SK-N-SH (cell line): ENCODE measurements at places on chromosomes 12 and 14. TPM values are rescaled to one million over a fixed set of nuclear protein-coding genes. Genes with fewer than 3 reads are reported as not detected.

Gene LHX5
- polyA plus RNA-seq: not detected in 2 replicates

Gene TPPP2
- polyA plus RNA-seq: not detected in 2 replicates

DNA sequence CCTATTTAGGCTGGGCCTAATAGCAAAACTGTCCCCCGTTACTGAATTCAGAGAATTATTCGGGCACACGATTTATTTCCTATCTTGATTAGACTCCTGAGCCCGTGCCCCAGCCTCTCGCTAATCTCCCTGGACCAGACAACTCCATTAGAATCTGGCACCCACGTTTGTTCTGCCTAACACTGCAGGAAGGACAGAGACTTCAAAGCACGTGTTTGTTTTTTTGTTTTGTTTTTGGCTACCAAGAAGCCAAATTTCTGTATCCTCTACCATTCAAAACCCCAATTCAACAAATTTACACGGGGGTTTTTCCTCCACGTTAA, 4.8 kb downstream of the USP44 start:
- no peak for DNase-seq

Gene PRH2
- polyA plus RNA-seq: not detected in 2 replicates

Gene CHGA
- polyA plus RNA-seq: 5.6 and 11.7 TPM in 2 replicates

DNA sequence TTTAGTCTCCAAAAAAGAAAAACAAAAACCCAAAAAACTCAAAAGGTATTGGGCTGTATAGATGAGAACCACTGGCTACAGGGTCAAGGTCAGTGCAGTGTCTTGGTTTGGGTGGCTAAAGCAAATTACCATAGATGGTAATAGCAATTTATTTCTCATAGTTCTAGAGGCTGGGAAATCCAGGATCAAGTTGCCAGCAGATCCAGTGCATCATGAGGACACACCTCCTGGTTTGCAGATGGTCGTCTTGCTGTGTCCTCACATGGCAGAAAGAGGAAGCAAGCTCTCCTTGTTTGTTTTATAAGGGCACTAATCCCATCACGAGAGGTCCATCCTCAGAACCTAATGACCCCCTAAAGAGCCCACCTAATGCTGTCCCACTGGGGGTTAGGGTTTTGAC, 11.2 kb downstream of the COX14 start:
- DNase-seq: no peak

DNA sequence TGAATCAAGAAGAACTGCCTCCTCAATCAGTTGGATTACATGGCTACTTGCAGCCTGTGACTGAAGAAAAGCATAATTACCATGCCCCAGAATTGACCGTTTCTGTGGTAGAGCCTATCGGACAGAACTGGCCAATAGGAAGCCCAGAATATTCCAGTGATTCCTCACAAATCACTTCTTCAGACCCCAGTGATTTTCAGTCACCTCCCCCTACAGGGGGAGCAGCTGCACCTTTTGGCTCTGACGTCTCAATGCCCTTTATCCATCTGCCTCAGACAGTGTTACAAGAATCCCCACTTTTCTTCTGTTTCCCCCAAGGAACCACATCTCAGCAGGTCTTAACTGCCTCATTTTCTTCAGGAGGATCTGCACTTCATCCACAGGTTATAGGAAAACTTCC, 80.8 kb downstream of the RAD52 start:
- peak; percentile 9 for DNase-seq

Gene FAM181A
- not detected in 2 replicates for polyA plus RNA-seq

DNA sequence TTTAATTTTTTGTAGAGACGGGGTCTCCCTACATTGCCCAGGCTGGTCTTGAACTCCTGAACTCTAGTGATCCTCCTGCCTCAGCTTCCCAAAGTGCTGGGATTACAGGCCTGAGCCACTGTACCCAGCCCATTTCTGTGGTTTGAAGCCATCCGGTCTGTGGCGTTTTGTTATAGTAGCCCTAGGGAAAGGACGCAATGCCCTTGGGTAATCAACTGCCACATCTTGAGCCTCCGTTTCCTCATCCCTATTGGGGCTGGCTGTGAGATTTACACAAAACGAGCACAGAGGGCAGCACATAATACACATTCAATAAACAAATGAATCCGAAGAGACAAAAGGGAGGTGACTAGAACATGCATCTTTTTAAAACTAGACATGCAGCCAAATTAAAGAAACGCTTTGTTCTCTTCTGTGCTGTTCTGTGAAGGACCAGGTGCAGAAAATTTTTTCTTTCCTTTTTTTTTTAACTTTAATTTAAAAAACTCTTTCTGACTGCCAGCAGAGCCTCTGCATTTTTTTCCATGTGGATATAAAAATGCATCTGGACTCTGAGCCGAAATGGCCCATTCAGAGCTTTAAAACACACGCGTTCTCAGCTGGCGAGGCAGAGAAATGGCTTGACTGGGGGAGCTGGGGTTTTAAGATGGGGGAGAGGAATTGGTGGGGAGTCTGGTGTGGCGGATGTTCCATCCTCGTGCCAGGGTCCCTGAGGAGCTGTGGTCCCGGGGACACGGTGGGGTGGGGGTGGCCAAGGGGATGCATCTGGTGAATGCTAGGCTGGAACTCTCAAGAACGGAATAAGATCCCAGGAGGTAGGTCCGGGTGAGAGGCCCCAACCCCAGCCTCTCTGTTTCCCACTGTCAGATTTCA, 119.0 kb downstream of the RBM19 start:
- no peak for DNase-seq

Gene HELB
- polyA plus RNA-seq: 0.38 and 0.54 TPM in 2 replicates

Gene LMNTD1
- polyA plus RNA-seq: 0.20 and 0.32 TPM in 2 replicates

GRCh38 chr12:7806863-7807487, 17.8 kb downstream of the NANOG start:
- DNase-seq: peak; percentile 66

Gene KRT3
- not detected in 2 replicates for polyA plus RNA-seq

DNA sequence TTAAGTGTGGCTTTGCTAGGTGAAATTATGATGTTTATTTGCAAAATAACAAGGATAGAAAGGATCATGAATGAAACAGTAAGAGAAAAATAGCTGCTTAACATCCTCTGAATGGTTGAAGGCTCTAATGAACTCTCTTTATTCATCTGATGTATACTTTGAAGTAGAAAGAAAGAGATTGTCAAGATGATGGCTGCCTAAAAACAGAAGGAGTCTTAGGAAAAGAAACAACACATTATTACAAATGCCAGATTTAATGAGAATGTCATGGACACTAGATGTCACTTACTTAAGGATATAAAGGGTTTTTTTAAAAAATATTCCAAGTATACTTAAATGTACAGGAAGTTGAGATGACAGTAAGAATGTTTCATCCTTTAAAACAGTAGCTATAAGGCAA, 21.6 kb downstream of the DCN start:
- no peak for DNase-seq
